ENCODE measurements at places on chromosomes 1 and 21. TPM values are rescaled to one million over a fixed set of nuclear protein-coding genes. Genes with fewer than 3 reads are reported as not detected.

The LCE1B gene
- total RNA-seq: not detected

The MRAP gene
- not detected for total RNA-seq

DNA sequence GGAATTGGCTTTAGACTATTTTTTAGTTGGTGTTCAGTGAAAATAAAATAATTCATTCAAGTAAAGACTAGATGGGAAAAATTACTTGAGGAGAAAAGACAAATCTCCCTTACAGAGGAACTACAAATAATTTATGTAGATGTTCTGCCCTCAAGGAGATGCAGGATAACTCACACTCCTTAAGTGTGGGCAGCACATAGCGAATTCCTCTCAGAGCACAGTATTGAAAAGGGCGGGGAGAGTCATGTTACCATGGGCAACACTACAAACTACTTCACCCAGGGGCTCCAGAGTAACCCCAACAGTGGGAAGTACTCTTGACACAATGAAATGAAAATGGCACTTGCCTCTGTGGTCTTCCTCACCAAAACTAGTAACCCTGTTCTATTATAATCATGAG lies 20.6 kb upstream of the LAMC2 start:
- DNase-seq: no peak
- H3K36me3 ChIP-seq: no peaks in the 10 kb centered on the region
- H3K4me1 ChIP-seq: no peaks in the 10 kb centered on the region
- no peaks in the 10 kb centered on the region for H3K27me3 ChIP-seq
- no peak overlapping the region for H3K27ac ChIP-seq
- H3K4me3 ChIP-seq: no peak overlapping the region

DNA sequence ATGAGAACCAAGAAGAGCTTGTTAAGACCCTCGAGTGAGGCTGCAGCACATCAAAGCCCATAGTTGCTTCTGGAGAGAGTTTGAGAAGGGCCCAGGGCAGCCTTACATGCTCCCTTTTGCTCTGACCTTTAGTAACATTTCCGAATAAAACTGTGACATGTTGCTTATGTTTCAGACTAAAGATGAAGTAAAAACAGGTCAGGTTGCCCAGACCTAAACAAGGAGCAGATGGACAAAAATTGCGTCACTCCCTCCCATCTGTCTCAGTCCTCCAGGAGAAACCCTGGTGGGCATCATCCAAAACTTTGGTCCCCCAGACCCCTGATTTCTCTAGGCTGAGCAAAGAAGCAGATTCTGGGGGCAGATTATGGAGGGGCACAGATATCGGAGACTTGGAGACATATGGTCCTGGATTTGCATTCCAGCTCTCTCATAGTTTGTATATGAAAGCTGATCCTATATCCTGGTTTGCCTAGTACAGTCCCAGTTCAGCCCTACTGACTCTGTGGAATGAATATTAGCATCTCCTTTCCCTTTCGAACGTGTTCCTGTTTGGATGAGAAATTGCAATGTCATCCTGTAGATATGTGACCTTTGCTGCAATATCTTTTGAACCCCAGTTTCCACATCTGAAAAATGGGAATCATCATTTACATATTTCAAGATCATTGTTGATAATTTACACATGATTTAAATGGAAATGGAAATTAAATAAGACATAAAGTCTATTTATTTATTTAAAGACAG lies 304.9 kb upstream of the USP24 start:
- H3K27ac ChIP-seq: no peak overlapping the region
- DNase-seq: no peak
- peaks cover 2% of the 10 kb centered on the region for H3K27me3 ChIP-seq
- H3K36me3 ChIP-seq: no peaks in the 10 kb centered on the region

The RTCA gene
- 46.3 TPM for total RNA-seq

DNA sequence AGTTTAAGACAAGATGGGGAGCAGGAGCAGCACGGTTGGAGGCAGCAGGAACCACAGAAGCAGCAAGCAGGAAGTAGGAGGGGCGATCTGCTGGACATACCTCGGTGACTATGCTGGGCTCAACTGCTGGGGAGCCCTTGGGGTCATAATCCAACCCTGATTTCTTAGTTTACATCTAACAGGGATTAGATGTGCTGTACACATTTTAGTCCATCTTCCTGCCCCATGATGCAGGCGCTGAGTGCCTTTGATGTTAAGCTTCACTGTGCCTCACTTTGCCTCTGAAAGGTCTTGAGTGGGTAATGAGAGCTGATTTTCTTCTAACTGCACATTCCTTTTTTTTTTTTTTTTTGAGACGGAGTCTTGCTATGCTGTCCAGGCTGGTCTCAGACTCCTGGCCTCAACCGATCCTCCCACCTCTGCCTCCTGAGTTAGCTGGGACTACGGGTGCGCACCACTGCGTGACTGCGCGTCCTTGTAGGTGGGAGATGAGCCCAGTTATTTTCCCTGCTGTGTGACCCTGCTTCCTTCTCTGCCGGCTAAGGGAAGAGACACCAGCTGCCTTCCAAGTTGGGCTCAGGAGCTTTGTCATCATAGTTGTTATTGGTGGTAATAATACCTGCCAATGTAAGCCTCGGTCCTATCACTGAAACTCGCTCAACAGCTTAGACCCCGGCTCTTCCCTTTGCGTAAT lies 1.1 kb upstream of the RCAN3 start:
- peak overlapping the region; percentile 72 for H3K27ac ChIP-seq
- H3K4me3 ChIP-seq: peak overlapping the region; percentile 88
- peaks cover 7% of the 10 kb centered on the region for H3K27me3 ChIP-seq

The NTRK1 gene
- total RNA-seq: 0.23 TPM

DNA sequence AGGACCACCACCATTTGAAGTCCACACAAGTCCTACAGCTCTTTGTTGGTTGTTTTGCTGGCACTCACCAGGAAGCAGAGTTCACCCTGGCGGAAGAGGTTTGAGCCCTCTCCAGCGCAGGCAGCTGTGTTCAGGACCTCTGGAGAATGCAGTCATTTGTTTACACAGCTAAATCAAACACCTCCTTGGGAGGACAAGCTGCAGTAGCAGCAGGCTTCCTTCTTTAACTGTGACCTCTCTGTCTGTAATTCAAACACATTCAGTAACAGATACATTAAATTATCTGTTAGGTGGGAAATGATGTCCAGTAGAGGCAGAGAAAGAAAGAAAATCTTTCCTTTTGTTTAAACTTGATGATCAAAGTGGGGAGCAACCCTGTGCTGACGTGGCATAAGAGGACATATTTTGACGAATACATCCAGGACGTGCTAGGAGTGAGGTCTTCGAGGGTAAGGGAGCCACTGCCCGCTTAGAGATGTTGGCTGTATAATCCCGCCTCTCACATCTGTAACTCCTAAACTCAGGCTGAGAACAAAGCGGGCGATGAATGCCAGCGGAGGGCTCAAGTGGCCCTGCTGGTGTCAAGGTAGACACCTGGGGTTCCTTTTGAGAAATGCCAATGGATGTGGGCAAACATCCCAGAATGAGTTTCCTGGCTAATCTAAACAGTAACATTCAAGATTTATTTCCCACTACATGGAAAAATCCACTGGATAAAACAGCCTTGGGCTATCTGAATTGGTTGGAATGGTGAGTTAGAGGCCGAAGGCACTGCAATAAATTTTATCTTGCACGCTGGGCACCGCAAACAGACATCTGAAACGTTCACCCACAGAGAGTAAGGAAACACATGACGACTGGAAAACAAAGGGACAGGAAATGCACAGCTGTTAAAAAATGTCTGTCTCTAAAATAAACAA lies 51.7 kb downstream of the ABCA4 start:
- H3K27ac ChIP-seq: peak overlapping the region; percentile 89
- H3K27me3 ChIP-seq: peaks cover 2% of the 10 kb centered on the region
- no peak overlapping the region for H3K4me3 ChIP-seq
- H3K4me1 ChIP-seq: peaks cover 76% of the 10 kb centered on the region
